ENCODE measurements at places on chromosomes 6 and 20.
A peak's percentile ranks its signal among the peaks of the same experiment; 100 is the strongest.

GRCh38 chr6:31945507-31946369 is at the start of gene CFB:
TSS of gene CFB (plus strand) at chr6:31946095. CDS start at chr6:31946222, 127 bp downstream.
- peaks cover 8% of the 10 kb centered on the region for H3K4me1 ChIP-seq
- peaks cover 16% of the 10 kb centered on the region for H3K27me3 ChIP-seq
- DNase-seq, result peak; percentile 24
- H3K27ac ChIP-seq, result no peak within 1 kb of the TSS
- H3K36me3 ChIP-seq, result no peaks in the 10 kb centered on the region

GRCh38 chr6:10749734-10750133 is 2.1 kb downstream of the TMEM14B start:
- H3K36me3 ChIP-seq, result peaks cover 43% of the 10 kb centered on the region
- H3K27ac ChIP-seq, result no peak overlapping the region
- no peak for DNase-seq
- H3K4me1 ChIP-seq, result peaks cover 54% of the 10 kb centered on the region
- no peak overlapping the region for H3K4me3 ChIP-seq

- no peak overlapping the region for H3K27ac ChIP-seq
- no peaks in the 10 kb centered on the region for H3K4me1 ChIP-seq
- H3K4me3 ChIP-seq, result no peak overlapping the region
- H3K36me3 ChIP-seq, result no peaks in the 10 kb centered on the region
- no peaks in the 10 kb centered on the region for H3K27me3 ChIP-seq
Observed at GRCh38 chr20:18005170-18005989, 36.6 kb downstream of the MGME1 start.

DNA sequence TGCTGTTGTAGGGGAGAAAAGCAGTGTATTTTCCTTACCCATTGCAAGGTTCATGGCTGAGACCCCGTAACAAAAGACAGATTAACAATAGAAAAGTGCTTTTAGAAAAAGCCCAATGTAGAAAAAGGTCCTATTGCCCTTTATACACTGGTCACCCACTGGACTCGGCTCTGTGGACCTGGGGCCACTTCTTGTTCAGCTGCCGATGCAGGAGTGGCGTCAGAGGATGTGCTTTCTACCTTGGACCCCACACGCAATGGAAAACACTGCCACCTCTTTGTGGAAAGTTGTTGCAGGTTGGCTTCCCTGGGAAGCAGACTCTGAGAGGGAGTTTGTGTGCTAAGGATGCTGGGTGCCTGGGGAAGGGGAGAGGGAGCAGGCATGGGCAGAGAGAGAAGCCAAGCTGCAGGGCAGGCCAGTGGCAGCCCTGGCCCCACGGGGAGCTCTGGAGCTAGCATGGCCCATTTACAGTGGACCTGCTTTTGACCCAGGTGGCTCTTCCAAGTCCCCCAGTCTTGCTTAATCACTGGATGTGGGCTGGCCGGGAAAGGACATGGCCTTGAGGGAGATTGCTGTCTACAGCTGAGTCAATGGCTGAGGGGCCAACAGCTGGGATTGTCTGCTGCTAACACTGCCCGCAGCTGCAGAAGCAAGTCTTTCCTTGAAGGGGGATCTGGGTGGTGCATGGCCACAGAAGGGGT is 142.9 kb downstream of the CDC5L start:
- H3K27ac ChIP-seq, result no peak overlapping the region
- no peaks in the 10 kb centered on the region for H3K36me3 ChIP-seq
- H3K4me1 ChIP-seq, result peaks cover 6% of the 10 kb centered on the region

DNA sequence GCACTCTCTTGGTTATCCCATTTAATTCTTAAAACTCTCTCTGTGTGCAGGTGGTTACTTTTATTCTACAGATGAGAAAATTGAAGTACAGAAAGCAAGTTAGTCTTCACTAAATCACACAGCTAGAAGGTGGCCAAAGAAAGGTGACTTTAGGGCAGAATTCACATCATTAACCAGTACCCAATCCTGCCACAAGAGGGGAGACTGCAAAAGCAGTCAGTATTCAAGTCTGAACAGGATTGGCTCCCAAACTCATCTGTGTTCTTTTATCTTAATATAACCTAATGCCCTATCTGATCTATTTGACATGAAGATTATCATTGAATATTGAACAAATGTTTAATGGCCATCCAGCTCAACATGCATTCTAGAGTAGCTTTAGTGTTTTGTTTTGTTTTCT is 225.3 kb upstream of the FAM83B start:
- no peak for DNase-seq
- no peak overlapping the region for H3K27ac ChIP-seq
- H3K27me3 ChIP-seq, result no peaks in the 10 kb centered on the region
- H3K4me3 ChIP-seq, result no peak overlapping the region
- no peaks in the 10 kb centered on the region for H3K4me1 ChIP-seq
